ENCODE measurements at places on chromosomes 7 and 10.
A peak's percentile ranks its signal among the peaks of the same experiment; 100 is the strongest.

- no peak overlapping the region for H3K27ac ChIP-seq
- DNase-seq = no peak
- no peaks in the 10 kb centered on the region for H3K27me3 ChIP-seq
- no peaks in the 10 kb centered on the region for H3K36me3 ChIP-seq
- no peak overlapping the region for H3K4me3 ChIP-seq
These were observed 300.9 kb upstream of the NPSR1 start for GRCh38 chr7:34357068-34357467.

- no peaks in the 10 kb centered on the region for H3K36me3 ChIP-seq
- H3K4me3 ChIP-seq = no peak overlapping the region
- no peak for DNase-seq
- no peak overlapping the region for H3K27ac ChIP-seq
These were observed 190.7 kb upstream of the TAC1 start for GRCh38 chr7:97541188-97541587.

GRCh38 chr10:61781969-61782403, 119.3 kb downstream of the CABCOCO1 start:
- H3K27me3 ChIP-seq = no peaks in the 10 kb centered on the region
- no peak overlapping the region for H3K4me3 ChIP-seq
- H3K36me3 ChIP-seq = no peaks in the 10 kb centered on the region

- no peak overlapping the region for H3K4me3 ChIP-seq
- H3K4me1 ChIP-seq = no peaks in the 10 kb centered on the region
- no peaks in the 10 kb centered on the region for H3K27me3 ChIP-seq
- H3K36me3 ChIP-seq = no peaks in the 10 kb centered on the region
These were observed 28.8 kb upstream of the SLC26A4 start for GRCh38 chr7:107631588-107632491.

- H3K27ac ChIP-seq = no peak overlapping the region
- peak; percentile 98 for DNase-seq
- no peaks in the 10 kb centered on the region for H3K36me3 ChIP-seq
- peaks cover 30% of the 10 kb centered on the region for H3K4me1 ChIP-seq
- no peak overlapping the region for H3K4me3 ChIP-seq
- no peaks in the 10 kb centered on the region for H3K27me3 ChIP-seq
These were observed 83.0 kb upstream of the ADRB1 start for GRCh38 chr10:113960617-113961181.

DNA sequence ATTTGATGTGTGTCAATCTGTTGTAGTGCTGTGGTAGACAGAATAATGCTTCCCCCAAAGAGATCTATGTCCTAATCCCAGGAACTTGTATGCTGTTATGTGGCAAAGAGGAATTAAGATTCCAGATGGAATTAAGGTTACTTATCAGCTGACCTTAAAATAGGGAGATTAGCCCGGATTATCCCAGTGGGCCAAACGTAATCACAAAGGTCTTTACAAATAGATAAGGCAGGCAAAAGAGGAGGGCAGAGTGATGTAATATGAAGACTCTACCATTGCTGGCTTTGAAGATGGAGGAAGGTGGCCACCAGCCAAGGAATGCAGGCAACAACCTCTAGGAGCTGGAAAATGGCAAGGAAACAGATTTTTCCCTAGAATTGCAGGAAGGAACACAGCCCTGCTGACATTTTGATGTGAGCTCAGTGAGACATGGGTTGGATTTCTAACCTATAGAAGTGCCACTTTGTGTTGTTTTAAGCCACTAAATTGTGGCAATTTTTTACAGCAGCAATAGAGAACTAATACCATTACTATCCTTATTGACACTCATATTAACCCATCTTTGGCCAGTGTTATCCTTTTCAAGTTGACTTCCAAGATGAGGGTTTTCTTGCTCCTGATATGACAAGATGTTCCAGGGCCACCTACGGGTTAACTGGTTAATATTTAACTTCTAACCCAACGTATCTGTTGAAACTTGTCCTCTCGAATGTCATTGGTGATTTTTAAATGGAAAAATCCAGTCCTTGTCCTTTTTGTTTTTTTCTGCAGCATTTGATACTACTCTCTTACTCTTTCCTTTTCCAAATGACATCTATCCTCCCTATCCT, 29.3 kb downstream of the CYCS start:
- no peak overlapping the region for H3K27ac ChIP-seq
- H3K27me3 ChIP-seq = no peaks in the 10 kb centered on the region
- no peaks in the 10 kb centered on the region for H3K4me1 ChIP-seq
- DNase-seq = no peak
- no peaks in the 10 kb centered on the region for H3K36me3 ChIP-seq
- no peak overlapping the region for H3K4me3 ChIP-seq

DNA sequence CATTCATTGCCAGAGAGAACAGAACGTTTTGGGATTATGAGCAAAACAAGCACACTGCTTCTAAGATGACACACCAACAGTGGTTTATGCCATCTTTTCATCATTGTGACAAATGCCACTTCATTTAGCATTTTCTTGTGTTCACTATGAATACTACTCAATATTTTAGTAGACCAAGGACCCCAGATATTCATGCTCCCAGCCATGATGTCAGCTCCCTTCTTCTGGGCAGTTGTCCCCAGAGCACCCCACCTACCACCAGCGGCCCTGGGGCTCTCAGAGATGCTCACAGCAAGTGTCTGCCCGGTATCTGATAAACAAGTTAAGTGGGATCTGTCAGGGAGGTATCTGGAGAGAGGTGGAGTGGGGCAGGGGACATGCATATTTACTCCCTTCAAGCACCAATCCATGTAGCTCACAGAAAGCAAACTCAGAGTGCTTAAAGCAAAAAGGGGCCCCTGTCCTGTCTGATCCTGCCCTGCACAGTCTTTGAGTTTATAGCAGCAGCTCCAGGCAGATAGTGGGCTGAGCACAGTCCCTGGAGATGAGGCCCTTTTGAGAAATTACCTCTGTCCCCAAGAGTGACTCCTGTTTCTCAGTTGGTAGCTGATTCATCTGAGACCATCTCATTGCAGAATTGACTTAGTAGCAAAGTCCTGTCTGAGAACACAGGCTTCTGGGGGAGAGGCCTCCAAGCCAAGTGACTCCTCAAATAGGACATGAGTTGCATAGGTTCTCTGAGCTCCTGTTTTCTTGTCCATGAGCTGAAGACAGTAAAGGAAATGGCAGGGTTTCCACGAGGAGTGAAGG, 281.8 kb upstream of the KLF6 start:
- H3K27ac ChIP-seq = no peak overlapping the region
- H3K4me1 ChIP-seq = peaks cover 43% of the 10 kb centered on the region
- no peaks in the 10 kb centered on the region for H3K27me3 ChIP-seq
- H3K36me3 ChIP-seq = no peaks in the 10 kb centered on the region

DNA sequence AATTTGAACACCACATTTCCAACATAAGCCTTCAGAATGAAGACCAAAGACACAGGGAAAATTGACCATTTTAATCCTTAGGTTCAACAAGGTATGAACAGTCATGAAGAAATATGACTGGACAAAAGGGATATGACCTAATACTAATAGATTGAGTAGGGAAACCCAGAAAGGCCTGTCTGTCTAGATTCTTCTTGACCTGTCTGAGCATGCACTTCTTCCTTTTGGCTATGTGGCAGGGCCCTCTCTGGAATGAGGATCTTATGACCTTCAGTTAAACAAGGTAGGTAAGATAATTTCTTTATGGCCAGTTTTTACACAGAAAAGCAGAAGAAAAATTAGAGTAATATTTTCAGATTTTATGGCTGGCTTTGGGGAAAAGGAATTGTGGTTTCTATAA, 3.0 kb upstream of the PHYHIPL start:
- peaks cover 10% of the 10 kb centered on the region for H3K4me1 ChIP-seq
- peak; percentile 69 for DNase-seq
- peaks cover 13% of the 10 kb centered on the region for H3K27me3 ChIP-seq
- H3K36me3 ChIP-seq = no peaks in the 10 kb centered on the region
- H3K27ac ChIP-seq = peak overlapping the region; percentile 42

DNA sequence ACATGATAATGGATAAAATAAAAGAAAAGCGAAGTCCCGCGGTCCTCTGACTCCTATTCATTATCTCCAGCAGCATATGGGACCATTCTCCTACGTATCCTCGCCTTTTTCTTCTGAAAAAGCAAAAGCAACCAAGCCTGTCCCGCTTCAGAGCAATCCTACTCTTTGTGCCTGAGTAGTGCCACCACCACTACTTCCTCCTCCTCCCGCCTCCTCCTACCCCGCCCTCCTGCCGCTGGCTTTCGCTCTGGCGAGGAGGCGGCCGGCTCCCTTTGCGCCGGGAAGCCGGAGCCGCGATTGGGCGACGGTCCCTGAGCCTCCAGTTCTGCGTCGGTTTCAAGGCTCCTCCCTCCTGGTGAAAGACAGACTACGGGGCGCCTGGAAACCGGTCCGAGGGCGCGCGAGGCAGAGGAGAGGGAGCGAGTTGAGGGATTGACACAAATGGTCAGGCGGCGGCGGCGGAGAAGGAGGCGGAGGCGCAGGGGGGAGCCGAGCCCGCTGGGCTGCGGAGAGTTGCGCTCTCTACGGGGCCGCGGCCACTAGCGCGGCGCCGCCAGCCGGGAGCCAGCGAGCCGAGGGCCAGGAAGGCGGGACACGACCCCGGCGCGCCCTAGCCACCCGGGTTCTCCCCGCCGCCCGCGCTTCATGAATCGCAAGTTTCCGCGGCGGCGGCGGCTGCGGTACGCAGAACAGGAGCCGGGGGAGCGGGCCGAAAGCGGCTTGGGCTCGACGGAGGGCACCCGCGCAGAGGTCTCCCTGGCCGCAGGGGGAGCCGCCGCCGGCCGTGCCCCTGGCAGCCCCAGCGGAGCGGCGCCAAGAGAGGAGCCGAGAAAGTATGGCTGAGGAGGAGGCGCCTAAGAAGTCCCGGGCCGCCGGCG, at the start of gene FZD1:
Gene FZD1, plus strand, starts transcription at position 388 of the 878 bp plus-strand sequence. Its CDS starts 448 bp downstream, at position 836.
- peak; percentile 98 for DNase-seq
- peak within 1 kb of the TSS; percentile 81 for H3K27ac ChIP-seq
- peaks cover 17% of the 10 kb centered on the region for H3K4me1 ChIP-seq
- peak within 1 kb of the TSS; percentile 84 for H3K4me3 ChIP-seq

GRCh38 chr10:43044448-43044921, 32.4 kb upstream of the RET start:
- no peaks in the 10 kb centered on the region for H3K4me1 ChIP-seq
- H3K4me3 ChIP-seq = no peak overlapping the region
- no peak overlapping the region for H3K27ac ChIP-seq

DNA sequence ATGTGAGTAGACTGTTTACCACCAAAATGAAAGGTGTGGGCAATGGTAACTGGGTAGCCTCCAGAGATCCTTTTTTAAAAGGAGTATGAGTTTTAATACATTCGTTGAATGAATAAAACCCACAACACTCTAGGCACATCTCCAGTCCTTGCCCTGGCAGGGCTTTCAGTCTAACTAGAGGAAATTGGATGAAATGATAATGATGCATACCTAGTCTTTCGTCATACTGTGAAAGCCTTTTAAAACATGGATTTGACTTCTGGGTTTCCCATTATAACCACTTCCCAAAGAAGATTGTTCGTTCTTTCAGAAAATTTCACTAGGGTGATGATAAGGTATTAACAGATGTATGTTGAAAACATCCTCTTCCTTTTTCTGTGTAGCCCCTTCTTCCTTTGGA, 110.8 kb downstream of the REEP3 start:
- no peaks in the 10 kb centered on the region for H3K36me3 ChIP-seq
- H3K27ac ChIP-seq = no peak overlapping the region
- DNase-seq = no peak
- H3K27me3 ChIP-seq = no peaks in the 10 kb centered on the region
- no peak overlapping the region for H3K4me3 ChIP-seq

GRCh38 chr7:19392246-19392645, 247.0 kb upstream of the FERD3L start:
- H3K4me1 ChIP-seq = no peaks in the 10 kb centered on the region
- no peak overlapping the region for H3K27ac ChIP-seq
- no peak overlapping the region for H3K4me3 ChIP-seq
- no peaks in the 10 kb centered on the region for H3K36me3 ChIP-seq

- no peak overlapping the region for H3K4me3 ChIP-seq
- no peaks in the 10 kb centered on the region for H3K36me3 ChIP-seq
- H3K27me3 ChIP-seq = no peaks in the 10 kb centered on the region
- DNase-seq = peak; percentile 82
- H3K4me1 ChIP-seq = peaks cover 5% of the 10 kb centered on the region
These were observed 39.9 kb downstream of the TOMM7 start for GRCh38 chr7:22782616-22783232.

DNA sequence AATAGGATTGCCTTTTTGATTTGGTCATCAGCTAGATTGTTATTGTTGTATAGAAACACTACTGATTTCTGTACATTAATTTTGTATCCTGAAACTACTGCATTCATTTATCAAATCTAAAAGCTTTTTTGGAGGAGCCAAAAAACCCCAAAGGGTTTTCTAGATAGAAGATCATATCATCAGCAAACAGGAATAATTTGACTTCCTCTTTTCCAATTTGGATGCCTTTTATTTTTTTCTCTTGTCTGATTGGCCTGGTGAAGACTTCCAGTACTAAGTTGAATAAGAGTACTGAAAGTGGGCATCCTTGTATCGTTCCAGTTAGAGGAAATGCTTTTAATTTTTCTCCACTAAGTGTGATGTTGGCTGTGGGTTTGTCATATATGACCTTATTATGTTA, 10.6 kb upstream of the ENTPD7 start:
- H3K36me3 ChIP-seq = no peaks in the 10 kb centered on the region
- no peaks in the 10 kb centered on the region for H3K27me3 ChIP-seq
- H3K4me3 ChIP-seq = no peak overlapping the region
- no peaks in the 10 kb centered on the region for H3K4me1 ChIP-seq
- DNase-seq = no peak

DNA sequence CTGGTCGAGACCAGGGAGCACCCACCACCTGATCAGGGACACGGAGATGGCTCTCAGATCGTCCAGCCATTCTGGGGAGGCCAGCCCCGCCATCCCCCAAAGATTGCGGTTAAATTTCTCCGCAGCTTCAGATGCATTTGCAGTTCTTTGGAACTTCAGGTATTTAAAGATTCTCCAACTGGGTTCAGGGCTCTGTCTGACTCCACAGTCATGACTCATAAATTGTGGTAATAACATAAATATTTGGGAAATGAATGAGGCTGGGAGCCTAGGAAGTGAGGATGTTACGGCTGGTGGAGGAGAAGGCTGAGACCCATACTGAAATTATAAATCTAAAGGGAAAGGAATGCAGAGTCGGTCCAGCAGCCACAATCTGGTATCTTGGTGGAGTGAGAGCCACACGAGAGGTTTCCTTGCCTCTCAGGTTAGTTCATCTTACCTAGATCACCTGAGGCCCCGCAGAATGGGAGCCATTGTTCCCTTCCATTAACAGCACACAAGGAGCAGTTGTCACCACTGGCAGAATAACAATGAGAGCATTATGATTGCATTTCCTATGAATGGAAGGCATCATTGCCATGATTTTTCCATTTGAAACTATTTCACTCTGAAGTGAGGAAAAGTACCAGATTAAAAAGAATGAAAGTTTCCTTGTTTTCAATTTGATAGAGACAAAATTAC, 26.7 kb upstream of the DNAJB6 start:
- no peaks in the 10 kb centered on the region for H3K36me3 ChIP-seq
- peak overlapping the region; percentile 35 for H3K27ac ChIP-seq
- H3K4me1 ChIP-seq = peaks cover 9% of the 10 kb centered on the region
- peak; percentile 95 for DNase-seq
- no peaks in the 10 kb centered on the region for H3K27me3 ChIP-seq

- H3K36me3 ChIP-seq = no peaks in the 10 kb centered on the region
- DNase-seq = no peak
- H3K27ac ChIP-seq = no peak overlapping the region
- no peaks in the 10 kb centered on the region for H3K27me3 ChIP-seq
These were observed 3.2 kb upstream of the BLOC1S2 start for GRCh38 chr10:100289641-100290040.
